ENCODE measurements at places on chromosomes 3 and 15.

DNA sequence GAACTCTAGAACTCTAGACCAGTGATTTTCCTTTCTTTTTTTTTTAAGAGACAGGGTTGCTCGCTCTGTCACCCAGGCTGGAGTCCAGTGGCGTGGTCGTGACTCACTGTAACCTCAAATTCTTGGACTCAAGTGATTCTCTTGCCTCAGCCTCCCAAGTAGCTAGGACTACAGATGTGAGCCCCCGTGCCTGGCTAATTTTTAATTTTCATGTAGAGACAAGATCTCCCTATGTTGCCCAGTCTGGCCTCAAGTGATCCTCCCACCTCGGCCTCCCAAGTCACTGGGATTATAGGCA, 359.6 kb downstream of the SHQ1 start:
- DNase-seq = no peak

DNA sequence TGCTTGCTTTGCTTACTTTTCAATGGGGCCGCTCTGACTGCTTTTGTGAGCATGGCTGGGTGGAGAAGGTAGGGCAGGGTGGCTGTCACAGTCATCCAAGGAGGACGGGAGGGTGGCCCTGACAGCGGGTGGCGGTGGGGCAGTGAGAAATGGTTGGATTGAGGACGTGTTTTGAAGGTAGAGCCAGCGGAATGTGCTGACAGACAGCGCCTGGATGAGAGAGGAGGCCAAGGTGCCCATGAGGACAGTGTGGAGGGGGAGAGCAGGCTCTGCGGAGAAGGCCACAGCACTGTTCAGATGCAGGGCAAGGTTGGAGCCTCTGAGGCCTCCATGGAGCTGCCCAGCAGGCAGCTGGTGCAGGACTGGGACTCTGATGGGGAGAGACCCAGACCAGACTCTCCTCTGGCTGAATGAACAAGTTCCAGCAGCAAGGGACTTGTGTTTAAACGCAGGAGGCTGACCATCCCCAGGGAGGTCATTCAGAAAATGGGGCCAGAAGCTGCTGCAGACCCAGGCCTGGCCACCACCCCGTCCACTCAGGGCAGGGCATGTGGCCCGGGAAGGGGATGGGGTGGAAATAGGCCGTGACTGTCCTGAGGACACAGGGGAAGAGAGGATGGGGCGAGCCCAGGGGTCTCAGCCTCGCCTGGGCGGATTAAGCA, 120.3 kb upstream of the PRR20G start:
- DNase-seq = no peak

GRCh38 chr15:70031261-70031660, 66.5 kb downstream of the TLE3 start:
- DNase-seq = no peak

DNA sequence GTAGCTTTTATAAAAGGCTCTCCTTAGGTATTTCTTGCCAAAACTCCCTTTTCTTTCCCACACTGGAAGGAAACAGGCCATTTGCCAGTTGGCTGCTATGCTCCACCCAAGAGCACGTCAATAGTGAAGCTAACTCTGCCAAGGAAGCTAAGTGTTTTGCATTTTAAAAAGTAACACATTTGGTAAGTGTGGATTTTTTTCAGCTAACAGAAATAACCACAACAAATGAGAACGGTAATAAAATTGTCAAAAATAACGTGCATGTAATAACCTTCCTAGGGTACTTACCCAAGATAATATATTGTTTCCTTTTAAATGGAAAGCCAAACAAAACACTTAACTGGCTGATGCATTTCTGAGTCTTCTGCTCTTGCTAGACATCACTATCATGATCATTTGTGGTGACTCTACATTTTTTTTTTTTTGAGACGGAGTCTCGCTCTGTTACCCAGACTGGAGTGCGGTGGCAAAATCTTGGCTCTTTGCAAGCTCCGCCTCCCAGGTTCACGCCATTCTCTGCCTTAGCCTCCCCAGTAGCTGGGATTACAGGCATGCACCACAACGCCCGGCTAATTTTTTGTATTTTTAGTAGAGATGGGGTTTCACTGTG, 4.6 kb downstream of the DPP8 start:
- DNase-seq = no peak

DNA sequence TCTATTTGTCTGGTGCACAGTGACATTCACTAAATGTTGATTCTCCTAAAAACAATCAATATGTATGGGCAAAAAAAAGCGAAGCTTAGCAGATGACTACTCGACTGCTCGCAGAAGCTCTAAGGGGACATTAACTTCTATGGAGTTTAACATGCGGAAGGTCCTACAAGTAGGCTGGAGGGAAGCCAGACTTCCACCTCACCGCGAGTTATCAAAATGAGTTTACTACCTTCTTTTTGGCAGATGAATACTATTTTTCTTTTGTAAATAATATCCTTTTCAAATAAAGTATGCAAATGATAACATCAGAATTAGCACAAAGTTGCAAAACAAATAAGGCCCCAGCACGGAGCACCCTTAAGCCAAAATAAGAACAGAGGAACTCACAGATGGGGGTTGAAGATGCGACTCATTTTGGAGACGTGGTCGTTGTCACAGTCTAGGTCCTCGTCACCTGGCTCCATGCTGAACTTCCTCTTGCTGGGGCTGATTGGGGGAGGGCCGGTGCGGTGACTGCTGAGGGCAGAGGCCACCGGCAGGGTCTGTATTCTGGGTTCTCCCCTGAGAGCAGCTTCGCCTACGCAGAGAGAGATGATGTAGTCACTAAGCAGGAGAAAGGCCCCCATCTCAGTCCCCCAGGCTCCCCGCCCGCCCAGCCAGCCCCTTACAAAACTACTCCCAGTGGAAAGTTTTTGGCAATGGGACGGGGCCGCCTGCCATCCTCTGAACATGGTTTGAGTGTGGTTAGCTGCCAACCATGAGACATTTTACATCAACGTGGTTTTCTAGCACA, 42.1 kb downstream of the VGLL4 start:
- no peak for DNase-seq

- DNase-seq = no peak
Observed at GRCh38 chr3:188270423-188270972, 116.5 kb downstream of the LPP start.

DNA sequence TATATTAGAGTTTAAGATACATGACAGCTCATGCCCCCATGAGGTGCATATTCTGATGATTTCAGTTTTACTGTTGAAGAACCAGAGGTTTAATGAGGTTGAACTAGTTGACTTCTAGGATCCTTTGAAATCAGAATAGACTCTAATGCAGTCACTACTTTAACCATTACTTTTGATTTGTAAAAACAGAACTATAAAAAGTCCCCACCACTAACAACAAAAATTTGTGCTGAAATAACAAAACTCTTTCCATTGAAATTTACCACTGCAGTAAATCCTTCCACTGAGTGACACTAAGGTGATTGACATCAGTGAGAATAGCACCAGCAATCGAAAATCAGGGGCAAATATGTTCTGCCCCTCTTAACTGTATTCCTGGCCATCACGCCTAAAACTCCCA, 214.1 kb downstream of the SHQ1 start:
- DNase-seq = no peak

GRCh38 chr3:183279371-183279770, 26.3 kb downstream of the B3GNT5 start:
- no peak for DNase-seq

DNA sequence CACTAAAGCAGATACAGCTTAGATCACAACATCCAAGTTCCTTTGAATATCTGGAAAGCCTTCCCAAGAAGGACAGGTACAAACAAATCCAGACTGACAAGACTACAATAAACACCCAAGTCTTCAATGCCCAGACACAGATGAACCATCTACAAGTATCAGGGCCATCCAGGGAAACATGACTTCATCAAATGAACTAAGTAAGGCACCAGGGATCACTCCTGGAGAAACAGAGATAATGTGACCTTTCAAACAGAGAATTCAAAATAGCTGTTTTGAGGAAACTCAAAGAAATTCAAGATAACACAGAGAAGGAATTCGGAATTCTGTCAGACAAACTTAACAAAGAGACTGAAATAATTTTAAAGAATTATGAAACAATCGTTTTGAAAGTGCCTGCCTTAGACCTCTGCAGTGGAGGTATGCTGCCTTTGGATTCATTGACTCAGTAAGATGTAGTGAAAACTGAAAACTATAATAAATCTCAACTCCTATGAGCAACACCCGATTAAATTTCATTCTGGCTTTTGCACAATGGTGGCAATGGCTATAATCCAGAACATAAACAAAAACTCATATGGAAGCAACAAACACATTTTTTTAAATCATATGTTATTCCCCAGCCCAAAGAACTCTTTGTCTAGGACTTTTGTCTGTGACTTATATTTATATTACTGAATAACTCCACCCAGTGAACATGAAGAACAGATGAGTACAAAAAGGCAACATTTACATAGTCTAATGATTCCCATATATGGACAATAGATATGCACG, 12.6 kb upstream of the COL8A1 start:
- no peak for DNase-seq

DNA sequence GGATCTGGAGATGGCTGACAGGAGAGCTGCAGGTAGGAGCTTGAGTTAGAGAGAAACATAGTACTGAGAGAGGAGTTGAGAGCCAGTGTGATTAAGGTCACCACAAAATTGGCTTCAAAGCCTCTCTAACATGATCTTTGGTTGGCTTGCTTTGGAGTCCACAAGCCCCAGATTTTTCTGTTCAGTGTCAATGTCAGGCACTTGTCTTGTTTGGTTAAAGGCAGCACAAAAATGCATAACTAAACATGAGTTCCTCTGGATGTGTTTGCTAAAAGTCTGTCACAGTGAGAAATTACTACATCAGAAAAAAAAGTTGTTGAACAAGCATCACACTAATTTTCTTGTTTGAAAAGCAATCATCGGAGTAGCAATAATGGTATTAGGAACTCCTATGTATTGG, 440.5 kb downstream of the NTRK3 start:
- DNase-seq = no peak

DNA sequence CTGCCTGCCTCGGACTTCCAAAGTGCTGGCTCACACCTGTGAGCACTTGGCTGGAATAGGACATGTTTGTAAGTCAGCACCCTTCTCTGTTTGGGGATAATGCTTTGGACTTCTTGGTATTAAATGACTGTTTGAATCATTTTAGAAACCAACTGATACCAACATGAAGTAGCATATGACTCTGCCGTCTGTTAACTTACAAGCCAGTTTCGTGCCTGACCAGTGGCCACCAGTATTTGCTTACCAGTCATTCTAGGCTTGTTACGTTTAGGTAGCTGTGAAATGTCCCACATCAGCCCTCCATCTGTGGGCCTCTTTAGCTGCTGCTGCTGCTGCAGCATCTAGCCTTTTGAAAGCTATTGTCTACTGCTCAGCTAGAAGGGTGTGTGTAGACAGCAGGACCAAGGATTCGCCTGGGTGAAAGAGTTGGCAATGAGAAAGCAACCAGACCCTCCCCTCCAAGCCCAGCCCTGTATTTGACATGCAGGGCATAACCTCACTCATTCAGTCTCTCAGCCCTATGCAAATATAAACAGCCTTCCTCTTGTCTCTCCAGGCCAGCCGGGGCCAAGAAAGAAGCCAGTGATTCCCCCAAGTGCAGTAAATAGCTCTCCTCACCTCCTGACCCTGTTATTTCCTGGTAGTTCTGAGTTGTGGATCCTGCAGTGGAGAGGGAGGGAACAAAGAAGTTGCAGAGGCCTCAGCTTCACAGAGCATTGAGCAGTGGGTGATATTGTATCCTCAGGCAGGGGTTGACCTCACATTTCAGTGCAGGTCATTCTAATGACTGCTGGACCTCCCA, 51.0 kb downstream of the NKIRAS1 start:
- DNase-seq = no peak

DNA sequence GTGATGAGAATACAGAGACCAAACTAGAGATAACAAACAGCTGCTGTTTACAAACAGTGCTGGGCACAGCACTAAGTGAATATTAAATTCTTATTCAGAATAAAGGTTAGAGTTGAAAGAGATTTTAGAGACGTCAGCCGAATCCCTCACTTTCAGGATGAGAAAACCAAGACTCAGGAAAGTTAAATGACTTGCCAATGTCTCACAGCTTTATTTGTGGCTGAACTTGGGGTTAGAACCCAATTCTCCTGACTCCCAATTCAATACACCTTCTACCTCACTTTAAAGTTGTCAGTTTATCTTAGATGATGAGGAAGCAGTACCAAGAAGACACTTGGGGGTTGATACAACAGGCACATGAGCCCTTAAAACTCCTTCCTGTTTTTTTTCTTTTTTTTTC, 180.9 kb downstream of the GAP43 start:
- no peak for DNase-seq

- no peak for DNase-seq
Observed at GRCh38 chr3:187019542-187020072, 89.3 kb downstream of the ST6GAL1 start.

- no peak for DNase-seq
Observed at GRCh38 chr15:39255760-39256159, 325.1 kb upstream of the THBS1 start.

DNA sequence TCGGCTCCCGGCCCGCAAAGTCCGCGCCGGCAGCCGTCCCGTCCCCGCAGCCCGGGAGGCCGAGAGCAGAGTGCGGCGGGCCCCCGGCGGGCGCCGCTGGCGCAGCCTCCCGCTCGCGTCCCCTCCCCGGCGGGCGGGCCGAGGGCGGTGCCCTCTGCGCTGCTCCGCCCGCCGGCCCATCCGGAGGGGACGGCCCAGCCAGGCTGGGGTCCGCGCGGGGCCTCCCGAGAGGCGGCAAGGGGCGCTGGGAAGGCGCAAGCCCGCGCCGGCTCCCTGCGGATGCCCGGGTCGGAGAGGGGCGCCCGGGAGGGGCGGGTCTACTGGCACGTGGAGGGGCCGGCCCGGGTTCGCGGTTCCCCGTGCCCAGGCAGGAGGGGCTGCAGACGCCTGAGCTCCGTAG, at the start of the genes CLCN2 and POLR2H:
Gene CLCN2 (minus strand): TSS at position 74 of the 400 bp plus-strand sequence. CDS start 126 bp downstream, outside the sequence.
Gene POLR2H (plus strand): TSS at position 179 of the 400 bp plus-strand sequence. CDS start 1,783 bp downstream, outside the sequence.
- peak; percentile 17 for DNase-seq

- no peak for DNase-seq
Observed at GRCh38 chr3:175335229-175335628, 476.1 kb downstream of the NAALADL2 start.

DNA sequence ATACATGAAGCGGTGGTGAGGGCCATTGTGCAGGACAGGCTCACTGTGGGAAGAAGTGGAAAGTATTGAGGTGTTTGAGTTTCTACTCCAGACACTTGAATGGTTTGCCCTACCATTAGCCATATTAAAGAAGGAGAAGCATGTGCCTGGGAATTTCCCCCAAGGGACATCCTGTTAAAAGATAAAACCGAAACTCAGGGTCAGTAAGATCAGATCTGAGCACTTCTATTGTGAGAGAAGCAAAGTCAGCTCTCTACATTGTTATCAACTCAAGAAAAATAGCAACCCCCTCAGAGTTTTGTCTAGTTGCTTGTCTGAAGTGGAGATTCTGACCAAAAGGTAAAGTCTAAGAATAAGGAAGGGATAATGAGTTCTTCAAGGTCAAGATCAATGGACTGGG, 269.8 kb downstream of the CHST2 start:
- no peak for DNase-seq

GRCh38 chr3:18061737-18062656, 319.6 kb upstream of the TBC1D5 start:
- DNase-seq = no peak

GRCh38 chr3:148204131-148204530, 493.6 kb upstream of the AGTR1 start:
- DNase-seq = no peak

Measured in stimulated activated CD4-positive, alpha-beta T cell treated with anti-CD3 and anti-CD28 coated beads, Interleukin-1b, Interleukin-23, amount 100 ng/mL, for 1 hour (primary cell).